ENCODE measurements at places on chromosomes 2 and 18.

GRCh38 chr2:85589982-85590791, 5.4 kb upstream of the RNF181 start:
- no peak for DNase-seq

- no peak for DNase-seq
These were observed 40.4 kb upstream of the RASGRP3 start for GRCh38 chr2:33436083-33436482.

GRCh38 chr2:111675419-111676194, 208.4 kb downstream of the ANAPC1 start:
- no peak for DNase-seq

GRCh38 chr2:171174075-171174474, 13.4 kb upstream of the TLK1 start:
- DNase-seq, result no peak

DNA sequence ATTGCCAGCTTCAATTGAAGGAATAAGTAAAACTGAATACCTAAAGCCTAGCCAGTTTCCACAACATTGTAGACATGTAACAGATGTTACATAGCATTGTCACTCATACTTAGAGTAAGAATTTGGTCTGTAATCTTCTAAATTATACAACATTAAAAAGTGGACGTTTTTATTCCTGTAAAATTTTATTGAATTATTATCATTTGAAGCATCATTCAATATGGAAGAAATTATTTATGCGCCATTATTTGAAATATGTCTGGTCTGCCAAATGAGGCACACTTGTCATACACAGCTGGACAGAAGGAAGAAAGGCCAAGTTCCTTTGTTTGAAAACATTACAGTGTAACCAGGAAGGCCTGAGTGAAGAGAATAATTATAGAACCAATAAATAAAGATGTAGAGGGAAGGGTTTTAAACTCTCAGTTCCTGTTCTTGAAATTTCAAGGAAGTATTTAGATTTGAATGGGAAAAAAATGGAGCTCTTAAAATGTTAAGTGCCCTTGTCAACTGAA, 575.5 kb downstream of the LRRTM4 start:
- DNase-seq, result no peak

DNA sequence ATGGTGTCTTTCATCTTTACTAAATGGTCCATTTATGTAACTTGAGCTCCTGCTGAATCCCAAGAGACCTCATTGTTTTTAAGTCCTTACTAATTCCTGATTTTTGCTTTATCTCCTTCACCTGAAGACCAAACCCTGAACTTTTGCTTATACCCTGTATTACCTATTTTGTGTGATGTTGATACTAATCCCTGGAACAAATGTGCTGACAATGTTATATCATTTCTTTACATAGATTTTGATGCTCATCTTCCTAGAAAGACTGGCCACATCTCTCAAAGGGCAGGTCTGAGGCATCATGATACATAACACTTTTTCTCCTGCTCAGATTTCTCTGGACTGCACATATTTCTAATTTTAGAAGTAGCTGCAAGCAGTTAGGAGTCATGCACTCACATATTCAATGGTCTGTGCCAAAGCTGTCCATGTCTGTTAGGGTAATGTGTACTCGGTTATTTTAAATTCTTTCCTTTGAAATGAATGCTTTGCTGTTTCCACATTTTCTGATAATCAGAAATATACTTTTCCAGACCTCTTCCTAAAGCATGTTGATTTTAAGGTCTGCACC, 427.9 kb upstream of the HNRNPA3 start:
- DNase-seq, result no peak

GRCh38 chr2:62091471-62091870, 104.4 kb upstream of the B3GNT2 start:
- no peak for DNase-seq

- no peak for DNase-seq
These were observed 30.3 kb downstream of the SERPINE2 start for GRCh38 chr2:224008702-224009261.

- no peak for DNase-seq
These were observed 50.5 kb downstream of the GAREM1 start for GRCh38 chr18:32420084-32420750.

DNA sequence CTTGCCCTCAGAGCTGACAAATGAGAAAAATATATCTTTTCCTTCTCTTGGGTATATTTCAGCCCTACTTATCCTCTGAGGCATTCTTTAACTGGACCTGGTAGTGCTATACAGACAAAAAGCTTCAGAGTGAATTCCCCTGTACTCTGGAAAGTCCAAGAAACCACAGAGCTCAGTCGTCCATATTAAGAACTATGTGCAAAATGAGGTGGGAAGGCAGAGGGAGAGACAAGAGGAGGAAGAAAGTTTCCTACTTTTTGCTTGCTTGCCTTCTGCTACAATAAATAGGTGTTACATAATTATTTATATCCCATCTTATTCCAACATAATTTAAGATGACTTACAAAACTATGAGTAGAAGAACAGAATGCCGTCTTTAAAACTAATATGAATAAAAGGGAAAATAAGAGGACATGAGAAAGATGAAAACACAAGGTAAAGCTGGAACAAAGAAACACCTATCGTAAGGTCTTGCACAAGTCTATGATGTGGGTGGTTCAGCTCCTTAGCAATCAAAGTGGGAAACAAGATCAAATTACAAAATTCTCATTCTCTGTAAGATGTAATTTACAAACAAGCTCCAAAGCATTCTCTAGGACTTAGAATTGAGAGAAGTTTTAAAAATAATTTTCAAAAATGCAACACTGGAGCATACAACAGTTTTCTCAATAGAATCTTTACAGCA, 97.9 kb downstream of the BAZ2B start:
- DNase-seq, result no peak

GRCh38 chr2:62743506-62743905, 38.0 kb downstream of the EHBP1 start:
- no peak for DNase-seq

- no peak for DNase-seq
These were observed 90.9 kb downstream of the GPD2 start for GRCh38 chr2:156526950-156527636.

DNA sequence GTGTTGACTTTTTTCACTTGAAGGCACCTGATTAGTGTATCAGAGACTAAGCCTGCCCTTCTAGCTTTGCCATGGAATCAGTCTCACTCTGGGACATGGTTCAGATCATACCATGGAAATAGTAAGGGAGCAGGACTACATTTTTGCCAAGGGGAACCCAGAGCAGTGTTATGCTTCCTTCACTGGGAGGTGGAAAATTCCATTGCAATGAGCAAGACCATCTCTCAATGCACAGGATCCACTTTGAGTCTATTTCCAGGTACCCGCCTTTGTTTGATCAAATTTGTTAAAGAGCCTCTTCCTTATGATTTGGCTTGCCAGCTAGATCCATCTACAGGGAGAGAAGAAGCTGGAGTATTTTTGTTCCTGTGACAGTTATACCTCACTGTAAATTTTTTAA, 395.8 kb downstream of the MTX2 start:
- no peak for DNase-seq

GRCh38 chr2:56047136-56047535, 123.6 kb upstream of the EFEMP1 start:
- no peak for DNase-seq

DNA sequence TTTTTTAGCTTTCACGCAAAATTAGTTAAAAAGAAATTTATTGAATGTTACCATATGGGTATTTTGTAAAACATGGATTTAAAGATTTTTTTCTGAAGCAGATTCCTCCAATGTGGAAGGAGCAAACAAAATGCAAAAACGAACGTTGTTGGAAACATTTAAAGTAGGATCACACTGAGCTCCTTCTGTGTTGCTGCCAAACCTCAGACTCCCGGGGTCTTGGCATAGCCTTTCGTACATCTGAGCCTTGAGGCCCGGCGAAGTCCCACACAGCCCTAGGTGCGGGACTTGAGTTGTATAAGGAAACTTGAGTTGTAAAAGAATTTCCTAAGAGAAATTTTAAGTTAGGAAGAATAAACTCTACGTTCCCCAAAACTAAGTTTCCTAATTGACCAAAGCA, 52.0 kb upstream of the CD226 start:
- DNase-seq, result no peak
